ENCODE measurements at places on chromosomes 5 and 9.
A peak's percentile ranks its signal among the peaks of the same experiment; 100 is the strongest.

GRCh38 chr9:77892171-77892570, 139.4 kb downstream of the GNAQ start:
- DNase-seq, result no peak

- no peak for DNase-seq
These were observed 1.2 kb upstream of the ENTREP1 start for GRCh38 chr9:69323861-69324260.

GRCh38 chr9:113475992-113476391, 12.5 kb downstream of the RGS3 start:
- DNase-seq, result no peak

DNA sequence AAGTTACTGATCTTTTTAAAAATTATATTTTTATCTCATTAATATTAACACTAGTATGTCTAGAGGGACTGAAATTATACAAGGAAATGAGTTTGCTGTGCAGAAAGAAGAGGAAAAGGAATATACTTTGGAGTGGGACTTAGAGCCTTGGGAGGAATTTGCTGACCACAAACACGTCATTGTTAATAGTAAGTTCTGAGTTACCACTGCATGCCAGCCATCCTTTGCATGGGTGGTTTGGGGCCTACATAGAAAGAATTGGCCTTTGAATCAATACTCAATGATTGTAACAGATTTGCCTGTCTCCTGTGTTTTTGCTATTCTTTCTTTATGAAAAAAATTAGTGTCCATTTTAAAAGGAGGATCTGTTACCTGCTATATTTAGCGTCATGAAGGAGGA, 232.6 kb upstream of the TNC start:
- DNase-seq, result no peak

- DNase-seq, result no peak
These were observed 135.3 kb downstream of the HOMER1 start for GRCh38 chr5:79378510-79379186.

GRCh38 chr9:78596346-78596745, 299.4 kb downstream of the PSAT1 start:
- DNase-seq, result no peak

- DNase-seq, result peak; percentile 44
These were observed at the start of gene WNK2 for GRCh38 chr9:93183663-93184431. WNK2 (plus strand) TSS chr9:93184139; CDS start chr9:93184930, 791 bp downstream.

GRCh38 chr9:120980951-120981350, 54.4 kb upstream of the TRAF1 start:
- DNase-seq, result no peak

DNA sequence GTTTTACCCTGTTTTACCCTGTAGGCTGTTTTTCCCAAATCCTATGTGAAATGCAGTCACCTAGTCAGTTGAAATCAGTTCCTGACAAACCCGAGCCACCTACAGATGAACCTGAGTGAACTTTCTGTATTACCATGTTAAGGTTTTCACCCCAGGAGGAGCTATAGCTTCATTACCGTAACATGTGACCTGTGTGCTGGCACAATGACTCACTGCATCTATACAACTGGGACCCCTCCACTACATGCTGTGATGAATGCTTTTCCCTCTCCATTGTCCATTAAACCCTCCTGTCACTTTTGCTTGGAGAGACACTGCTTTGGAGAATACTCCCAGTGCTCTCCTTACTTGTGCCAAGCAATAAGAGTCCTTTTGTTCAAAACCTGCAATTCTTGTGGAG, 1974.8 kb downstream of the EFNA5 start:
- DNase-seq, result no peak

DNA sequence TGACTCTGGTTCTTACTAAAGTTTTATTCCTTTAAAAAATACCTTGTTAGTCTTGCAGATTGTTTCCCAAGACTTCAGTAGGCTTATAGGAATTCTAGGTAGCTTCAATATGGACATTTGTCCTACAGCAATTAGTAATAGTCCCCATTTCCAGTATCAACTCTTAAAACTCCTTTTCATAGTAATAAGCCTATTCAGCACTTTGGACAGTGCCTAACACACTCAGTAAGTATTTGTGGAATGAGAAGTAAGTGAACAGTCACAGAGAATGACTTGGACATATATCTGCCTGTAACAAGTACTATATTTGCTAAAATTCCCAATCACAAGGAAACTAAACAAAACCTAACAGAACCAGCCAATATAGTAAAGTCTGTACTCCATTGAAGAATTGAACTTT, 1291.8 kb upstream of the DMAC1 start:
- DNase-seq, result no peak

Measured in activated CD4-positive, alpha-beta T cell treated with anti-CD3 and anti-CD28 coated beads for 48 hours (primary cell).